ENCODE measurements at places on chromosomes 7 and 10. TPM values are rescaled to one million over a fixed set of nuclear protein-coding genes. Genes with fewer than 3 reads are reported as not detected.

- no peak for DNase-seq
Measured at GRCh38 chr10:6843894-6844650, 264.0 kb upstream of the PRKCQ start.

- DNase-seq = no peak
Measured at GRCh38 chr7:78367280-78367773, 568.8 kb downstream of the PHTF2 start.

The RFC2 gene
- total RNA-seq = 24.7 TPM

GRCh38 chr10:34966040-34966439, 124.1 kb downstream of the CUL2 start:
- no peak for DNase-seq

The IFIT2 gene
- total RNA-seq = 7.2 TPM

The LGI1 gene
- not detected for total RNA-seq

DNA sequence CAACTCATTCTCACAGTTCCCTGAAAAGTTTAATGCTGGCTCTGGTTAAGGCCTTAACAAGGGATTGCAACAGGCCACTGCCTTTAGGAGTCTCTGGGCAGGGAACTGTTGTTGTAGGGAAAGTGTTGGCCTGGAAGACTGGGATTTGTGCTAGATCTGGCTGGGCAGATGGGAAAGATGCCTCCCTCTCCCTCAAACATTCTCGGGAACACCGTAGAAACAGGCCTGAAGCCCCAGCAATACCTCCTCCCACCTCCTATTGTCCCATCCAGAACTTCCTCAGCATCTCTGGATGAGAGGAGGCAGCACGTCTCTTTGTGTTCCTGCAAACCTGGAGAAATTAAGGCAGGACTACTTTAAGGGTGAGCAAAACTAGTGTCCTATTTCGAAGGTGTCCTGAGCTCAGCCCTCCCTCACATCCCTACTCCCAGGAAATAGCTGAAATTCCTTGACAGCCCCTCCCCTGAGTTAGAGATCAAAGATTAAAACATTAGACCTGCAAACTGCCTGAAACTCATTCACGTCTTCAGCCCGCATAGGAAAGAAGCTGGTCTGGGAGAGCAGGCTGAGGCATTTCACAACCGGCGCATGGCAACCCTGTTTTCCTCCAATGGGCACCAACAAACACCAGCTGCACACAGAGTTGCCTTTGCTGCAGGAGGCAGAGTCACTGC, 10.9 kb upstream of the MAP3K8 start:
- peak; percentile 96 for DNase-seq

DNA sequence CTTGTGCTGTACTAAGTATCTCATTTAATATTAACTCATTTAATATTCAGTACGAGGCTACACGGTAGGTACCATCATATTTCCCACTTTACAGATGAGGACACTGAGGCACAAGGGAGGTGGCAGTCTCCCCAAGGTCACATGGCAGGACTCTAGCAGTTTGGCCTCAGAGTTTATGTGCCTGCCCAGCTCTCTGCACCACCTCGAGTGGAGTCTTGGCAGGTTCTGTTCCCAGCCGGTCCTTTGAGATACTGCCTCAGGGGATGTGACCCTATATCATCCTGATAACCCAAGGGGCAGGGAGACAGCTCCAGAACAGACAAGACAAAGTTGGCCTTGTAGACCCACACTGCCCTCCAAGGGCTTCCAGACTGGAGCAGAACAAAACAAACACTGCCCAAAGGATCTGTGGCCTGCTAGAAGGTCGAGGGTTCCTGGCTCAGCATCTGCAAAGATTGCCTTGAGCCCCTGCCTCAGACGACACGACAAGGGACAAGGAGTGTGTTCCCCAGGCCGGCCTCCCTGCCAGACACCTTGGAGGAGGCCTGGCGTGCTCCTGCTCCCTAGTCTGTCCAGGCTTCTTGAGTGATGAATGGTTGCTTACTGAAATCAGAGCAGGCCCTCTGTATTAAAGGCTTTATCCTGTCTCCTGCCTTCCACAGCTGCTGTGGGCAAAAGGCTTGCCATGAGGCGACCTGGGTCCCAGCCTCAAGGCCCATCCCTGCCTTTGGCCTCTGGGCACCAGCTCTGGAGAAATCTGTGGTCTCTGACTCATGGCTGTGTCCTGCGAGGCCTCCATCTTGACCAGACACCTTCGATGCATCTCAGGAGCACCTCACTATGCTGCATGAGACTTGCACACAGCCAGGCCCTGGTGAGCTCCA, 3.9 kb upstream of the PWWP2B start:
- peak; percentile 29 for DNase-seq

The RALA gene
- total RNA-seq = 29.3 TPM

- DNase-seq = peak; percentile 40
Measured at GRCh38 chr7:148944935-148945934, 61.1 kb upstream of the EZH2 start.

GRCh38 chr10:7027913-7028808, 382.7 kb downstream of the SFMBT2 start:
- peak; percentile 18 for DNase-seq

GRCh38 chr7:145324081-145324480, 488.2 kb upstream of the TPK1 start:
- no peak for DNase-seq

The FERD3L gene
- total RNA-seq = not detected

- DNase-seq = no peak
Measured at GRCh38 chr7:95569720-95570119, 26.6 kb downstream of the PDK4 start.
